EH (cell line): ENCODE measurements at places on chromosomes 2 and 18.

GRCh38 chr2:136215908-136216472, 98.0 kb upstream of the CXCR4 start:
- no peak for DNase-seq

DNA sequence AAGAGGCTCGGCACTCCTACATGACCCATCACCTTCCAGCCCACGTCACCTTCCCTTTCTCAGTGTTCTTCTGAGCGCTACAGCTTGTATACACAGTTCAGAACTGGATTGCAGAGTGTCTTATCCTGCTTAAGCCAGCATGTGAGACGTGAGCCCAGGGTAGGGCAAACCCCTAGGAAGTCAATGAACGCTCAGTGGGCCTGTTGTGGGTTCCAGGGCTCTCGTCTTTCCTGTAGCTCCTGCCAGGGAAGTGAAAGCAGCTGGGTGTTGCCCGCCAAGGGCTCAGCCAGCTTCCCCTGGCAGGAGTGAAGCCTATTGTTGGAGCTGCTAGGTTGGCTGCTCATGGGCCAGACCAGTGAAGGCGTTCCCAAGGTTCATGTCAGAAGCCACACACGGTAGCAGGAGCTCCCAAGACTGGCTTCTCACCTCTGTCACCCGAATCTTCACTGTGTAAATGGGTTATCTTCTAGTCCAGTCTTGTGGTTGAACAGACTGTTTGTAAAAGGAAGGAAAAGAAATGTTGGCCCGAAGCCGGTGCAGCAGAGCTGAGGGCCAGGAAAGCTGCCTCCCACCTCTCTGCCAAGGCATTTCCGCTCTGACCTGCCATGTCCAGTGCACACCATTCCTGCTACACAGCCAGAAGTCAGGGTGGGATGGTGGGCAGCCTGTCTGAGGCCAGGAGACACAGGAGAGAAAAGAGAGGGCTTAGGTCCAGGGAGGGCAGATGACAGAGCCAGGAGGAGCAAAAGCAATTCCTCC, 69.6 kb upstream of the RMDN2 start:
- DNase-seq, result peak; percentile 34

DNA sequence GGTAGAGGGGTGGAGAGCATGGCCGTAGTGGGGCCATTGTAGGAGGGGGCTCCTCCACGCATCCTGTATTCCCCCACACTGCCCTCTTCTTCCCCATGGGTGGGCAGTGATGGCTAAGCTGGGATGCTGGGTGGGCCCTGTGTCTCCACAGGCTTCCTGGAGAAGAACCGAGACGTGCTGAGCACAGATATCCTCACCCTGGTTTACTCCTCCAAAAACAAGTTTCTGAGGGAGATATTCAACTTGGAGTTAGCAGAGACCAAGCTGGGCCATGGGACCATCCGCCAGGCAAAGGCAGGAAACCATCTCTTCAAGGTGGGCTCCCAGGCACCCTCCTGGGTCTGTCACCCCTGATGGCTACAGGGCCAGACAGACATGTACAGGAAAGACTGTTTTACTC, 52.8 kb downstream of the MYO7B start:
- no peak for DNase-seq

- DNase-seq, result no peak
These were observed 40.3 kb downstream of the TNFRSF11A start for GRCh38 chr18:62365420-62365819.

- no peak for DNase-seq
These were observed 2.6 kb downstream of the GPR35 start for GRCh38 chr2:240627736-240628506.

DNA sequence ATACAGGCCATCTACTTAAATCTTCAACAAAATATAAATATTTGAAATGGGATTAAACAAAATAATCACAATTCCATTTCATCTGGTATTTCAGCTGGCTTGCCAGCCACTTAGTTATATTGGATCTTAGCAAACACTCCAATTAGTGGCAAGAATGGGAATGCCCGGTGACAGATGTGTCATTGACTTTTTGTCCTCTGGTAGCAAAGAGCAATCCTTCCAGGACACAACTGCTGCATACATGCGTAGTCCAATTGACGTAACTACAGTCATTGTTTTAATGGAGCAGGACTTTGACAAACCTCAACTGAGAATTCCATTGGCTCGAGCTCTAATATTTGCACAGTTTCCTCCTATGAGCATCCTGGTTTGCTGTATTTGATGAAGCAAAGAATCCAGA, 69.9 kb downstream of the RNF152 start:
- DNase-seq, result no peak

DNA sequence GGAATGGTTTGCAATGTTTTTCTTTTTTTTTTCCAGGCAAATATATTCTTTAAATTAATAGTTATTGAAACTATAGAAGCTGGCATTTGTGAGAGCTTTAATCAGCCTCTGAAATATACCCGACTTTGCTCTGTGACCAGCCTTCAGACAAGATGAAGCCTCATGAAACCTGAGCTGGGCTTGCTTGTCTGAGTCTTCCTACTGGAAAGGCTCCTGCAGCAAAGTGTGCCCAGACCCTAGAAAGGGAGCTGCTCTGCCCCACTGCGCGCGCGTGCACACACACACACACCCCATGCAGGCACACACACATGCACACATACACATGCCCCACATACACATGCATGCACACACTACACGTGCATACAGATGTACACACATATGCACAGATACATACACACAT, 203.3 kb upstream of the NT5C1B start:
- DNase-seq, result no peak

DNA sequence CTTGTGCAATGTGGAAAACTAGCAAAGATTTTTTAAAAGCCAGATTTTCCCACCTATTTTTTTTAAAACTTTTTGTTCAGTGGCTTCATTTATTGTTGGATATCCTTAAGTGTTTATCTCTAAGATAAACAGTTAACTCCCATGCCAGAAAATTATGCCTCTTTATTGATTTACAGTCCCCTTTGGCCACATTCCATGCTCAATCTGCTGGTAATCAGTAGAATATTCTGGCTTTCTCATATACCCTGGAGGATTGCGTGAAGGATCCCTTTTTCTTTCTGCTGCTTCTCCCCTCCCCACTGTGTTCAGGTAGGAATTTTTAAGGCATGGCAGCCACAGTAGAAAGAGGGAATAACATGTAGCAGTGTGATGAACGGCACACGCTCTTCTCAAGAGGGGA, 2.6 kb downstream of the GRHL1 start:
- DNase-seq, result no peak

GRCh38 chr18:74595431-74595830, 2.2 kb upstream of the ZNF407 start:
- no peak for DNase-seq

GRCh38 chr2:45379399-45380087, 231.5 kb downstream of the SRBD1 start:
- no peak for DNase-seq

GRCh38 chr2:128424406-128425171, 105.9 kb upstream of the HS6ST1 start:
- no peak for DNase-seq

DNA sequence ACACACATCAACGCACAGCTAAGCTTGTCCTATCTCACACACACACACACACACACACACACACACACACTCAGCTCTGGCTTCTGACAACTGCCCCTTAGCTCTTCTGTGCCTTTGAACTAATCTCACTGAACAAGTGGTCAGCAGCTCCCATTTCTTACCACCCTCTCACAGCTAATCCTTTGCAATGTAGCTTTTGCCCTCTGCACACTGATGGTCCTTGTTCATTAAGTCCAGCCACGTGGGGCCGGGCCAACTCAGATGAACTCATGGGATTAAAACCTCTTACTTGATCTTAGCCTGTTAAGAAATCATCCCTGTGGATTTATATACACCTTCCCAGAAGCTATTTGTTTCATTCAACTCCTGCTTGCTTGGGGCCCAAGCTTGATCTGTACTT, 36.6 kb downstream of the DPYSL5 start:
- DNase-seq, result no peak

DNA sequence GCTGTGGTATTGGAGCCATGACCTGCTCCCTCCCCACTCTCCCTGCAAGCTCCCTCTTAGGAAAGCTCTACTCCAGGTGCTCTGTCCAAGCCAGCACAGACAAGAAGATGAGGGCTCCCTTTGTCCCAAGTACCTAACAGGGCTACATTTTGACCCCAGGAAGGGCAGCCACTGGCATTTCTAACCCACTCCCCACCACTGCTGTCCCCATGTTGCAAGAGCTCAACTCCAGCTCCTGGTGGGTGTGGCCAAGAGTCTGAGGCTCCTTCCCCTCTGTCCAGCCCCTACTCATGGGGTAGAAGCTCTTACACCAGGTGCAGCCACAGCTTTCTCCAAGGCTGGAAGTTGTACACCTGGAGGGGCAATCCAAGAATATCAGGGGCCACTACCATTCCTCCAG, 127.0 kb upstream of the NPAS2 start:
- DNase-seq, result no peak

- no peak for DNase-seq
These were observed 257.0 kb upstream of the GYPC start for GRCh38 chr2:126399001-126399400.

GRCh38 chr2:118232391-118232790, 144.1 kb downstream of the INSIG2 start:
- no peak for DNase-seq

GRCh38 chr2:112646102-112646719, 472 bp downstream of the SLC20A1 start:
- DNase-seq, result peak; percentile 39

GRCh38 chr18:76572518-76573247, 77.6 kb upstream of the ZNF516 start:
- no peak for DNase-seq

GRCh38 chr18:42126586-42126985, 171.6 kb downstream of the PIK3C3 start:
- no peak for DNase-seq

DNA sequence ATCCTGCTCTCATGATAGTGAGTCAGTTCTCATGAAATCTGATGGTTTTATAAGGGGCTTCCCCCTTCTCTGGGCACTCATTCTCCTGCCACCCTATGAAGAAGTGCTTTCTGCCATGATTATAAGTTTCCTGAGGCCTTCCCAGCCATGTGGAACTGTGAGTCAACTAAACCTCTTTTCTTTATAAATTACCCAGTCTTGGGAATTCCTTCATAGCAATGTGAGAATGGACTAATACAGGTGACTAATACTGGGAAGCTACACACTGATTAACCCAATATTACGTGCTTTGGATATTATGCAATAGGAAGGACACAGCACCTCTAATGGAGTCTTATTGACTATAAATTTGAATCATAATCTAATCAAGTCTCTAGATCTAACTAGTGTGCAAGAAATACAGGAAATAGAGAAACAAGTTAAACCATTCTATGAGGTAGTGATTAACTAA, 107.2 kb upstream of the ETAA1 start:
- peak; percentile 85 for DNase-seq

DNA sequence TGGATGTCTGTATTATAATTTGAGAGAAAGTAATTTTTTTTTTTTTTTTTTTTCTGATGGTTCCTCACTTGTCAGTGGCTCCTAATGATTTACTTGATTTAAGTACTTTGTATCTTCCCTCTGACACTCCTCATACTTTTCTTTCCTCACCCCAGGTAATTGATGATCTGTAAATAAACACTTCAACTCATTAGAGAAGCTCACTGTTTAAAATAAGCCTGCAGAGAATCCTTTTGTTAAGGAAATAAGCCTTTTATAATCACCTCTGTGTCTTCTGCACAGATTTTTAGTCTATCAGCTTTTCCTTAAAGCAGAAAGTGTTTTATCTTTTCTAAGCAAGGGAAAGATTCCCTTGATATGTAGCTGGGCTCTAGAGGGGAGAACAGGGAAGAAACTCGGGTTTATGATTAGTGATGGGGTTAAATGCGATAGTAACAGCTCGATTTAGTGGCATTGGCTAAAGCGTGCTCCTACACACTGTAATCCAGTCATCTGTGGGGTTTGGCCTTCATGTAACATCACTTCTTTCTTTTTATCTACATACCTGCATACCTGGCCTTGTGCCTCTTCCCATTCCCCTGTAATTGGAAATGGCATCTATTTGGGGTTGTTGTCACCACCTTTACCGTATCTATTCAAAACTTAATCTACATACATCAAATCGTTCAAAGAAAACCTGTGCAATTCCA, 60.1 kb upstream of the LRRTM1 start:
- no peak for DNase-seq

- DNase-seq, result no peak
These were observed 243.5 kb upstream of the TMEFF2 start for GRCh38 chr2:192438239-192438638.

- no peak for DNase-seq
These were observed 18.5 kb downstream of the WDPCP start for GRCh38 chr2:63569740-63570139.

DNA sequence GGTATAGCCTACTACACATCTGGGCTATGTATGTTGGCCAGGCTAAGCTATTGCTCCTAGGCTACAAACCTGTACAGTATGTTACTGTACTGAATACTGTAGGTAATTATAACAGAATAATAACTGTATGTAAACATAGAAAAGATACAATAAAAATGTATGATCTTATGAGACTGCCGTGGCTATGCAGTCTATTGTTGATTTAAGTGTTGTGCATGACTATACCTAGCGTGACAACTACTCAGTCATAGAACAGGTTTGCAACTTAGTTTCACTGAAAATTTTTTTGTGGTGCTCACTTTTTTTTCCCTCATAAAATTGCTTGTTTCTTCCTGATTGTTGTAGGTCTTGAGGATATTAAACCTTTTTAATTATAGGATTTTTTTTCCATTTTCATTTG, 25.9 kb downstream of the KCMF1 start:
- DNase-seq, result no peak

- no peak for DNase-seq
These were observed 36.3 kb upstream of the GREB1L start for GRCh38 chr18:21205695-21206094.

- DNase-seq, result no peak
These were observed 364.3 kb downstream of the TNS1 start for GRCh38 chr2:217638533-217638932.

DNA sequence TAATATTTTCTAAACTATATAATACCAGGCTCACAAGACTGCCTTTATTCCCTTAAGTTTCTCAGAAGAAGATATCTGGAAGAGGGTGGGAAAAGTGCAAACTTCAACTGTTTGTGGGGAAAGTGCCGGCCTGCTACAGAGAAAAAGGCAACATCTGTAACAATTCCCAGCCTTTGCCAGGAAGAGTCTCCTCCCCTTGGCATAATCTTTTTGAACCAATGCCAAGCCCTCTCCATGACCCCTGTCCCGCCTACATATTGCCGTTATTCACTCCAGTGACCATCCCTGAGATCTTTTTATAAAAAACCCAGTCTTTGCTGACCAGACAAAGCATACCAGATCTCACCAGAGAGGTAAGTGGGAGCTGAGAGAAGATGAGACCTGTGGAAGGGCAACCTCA, at the start of gene REG3G:
Gene REG3G (plus strand): TSS at position 282 of the 400 bp plus-strand sequence. CDS start 392 bp downstream, outside the sequence.
- DNase-seq, result no peak

DNA sequence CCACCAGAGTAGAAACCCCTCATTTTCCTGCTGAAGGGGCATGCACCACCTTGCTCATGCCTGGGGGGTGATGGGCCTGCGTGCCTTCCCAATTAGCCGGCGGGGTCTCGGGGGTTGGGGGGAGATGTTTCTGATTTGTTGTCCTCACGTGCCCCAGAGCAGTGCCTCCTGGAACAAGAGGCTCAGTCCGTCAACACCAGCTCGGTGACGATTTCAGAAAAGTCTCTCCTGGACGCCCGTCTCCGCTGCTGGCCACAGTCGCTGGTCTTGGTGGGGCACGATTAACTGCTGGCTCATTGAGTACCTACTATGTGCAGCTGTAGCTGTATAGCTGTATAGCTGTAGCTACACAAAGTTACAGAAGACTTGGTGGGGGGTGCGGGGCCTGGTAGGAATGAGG, 4.4 kb downstream of the ACKR3 start:
- no peak for DNase-seq

GRCh38 chr18:12656605-12656937, 1.3 kb downstream of the SPIRE1 start:
- peak; percentile 43 for DNase-seq
